NCI-H1694 (cell line): ENCODE measurements at places on chromosomes 3 and 15.

- no peak for DNase-seq
These were observed 40.2 kb downstream of the SUMF1 start for GRCh38 chr3:4426782-4427344.

- DNase-seq: no peak
These were observed 47.1 kb downstream of the STT3B start for GRCh38 chr3:31579828-31580227.

GRCh38 chr3:123314359-123315270, 112.9 kb downstream of the SEC22A start:
- no peak for DNase-seq

GRCh38 chr3:27345959-27346865, 23.0 kb downstream of the NEK10 start:
- no peak for DNase-seq

DNA sequence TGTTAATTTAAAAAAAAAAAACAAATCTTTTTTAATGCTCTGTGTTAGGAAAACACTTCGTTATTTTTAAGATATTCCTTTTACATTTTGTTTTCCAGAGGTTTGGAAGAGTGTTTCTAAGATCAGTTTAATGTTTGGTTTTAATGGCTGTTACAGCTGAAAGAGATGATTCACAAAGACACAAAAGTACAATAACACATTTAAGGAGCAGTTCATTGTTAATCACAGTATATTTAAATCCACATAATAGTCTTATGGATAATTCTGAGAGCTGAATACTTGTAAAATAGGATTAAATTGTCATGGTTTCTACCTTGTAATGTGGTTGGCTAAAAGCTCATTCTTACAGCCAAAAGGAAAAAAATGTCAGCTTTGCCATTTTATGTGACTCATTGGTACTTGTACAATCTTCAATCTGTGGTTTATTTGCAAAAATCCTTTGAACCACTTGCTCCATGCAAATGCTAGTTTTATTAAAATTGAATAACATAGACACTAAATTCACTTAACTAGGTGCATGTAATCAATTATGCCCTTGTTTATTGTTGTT, 426.4 kb downstream of the NLGN1 start:
- no peak for DNase-seq

GRCh38 chr3:70111411-70111810, 111.9 kb downstream of the SAMMSON start:
- DNase-seq: no peak

- no peak for DNase-seq
These were observed 29.4 kb downstream of the DLG1 start for GRCh38 chr3:197269024-197269423.

GRCh38 chr3:184134746-184135148, 411 bp upstream of the EIF2B5 start:
- DNase-seq: no peak

DNA sequence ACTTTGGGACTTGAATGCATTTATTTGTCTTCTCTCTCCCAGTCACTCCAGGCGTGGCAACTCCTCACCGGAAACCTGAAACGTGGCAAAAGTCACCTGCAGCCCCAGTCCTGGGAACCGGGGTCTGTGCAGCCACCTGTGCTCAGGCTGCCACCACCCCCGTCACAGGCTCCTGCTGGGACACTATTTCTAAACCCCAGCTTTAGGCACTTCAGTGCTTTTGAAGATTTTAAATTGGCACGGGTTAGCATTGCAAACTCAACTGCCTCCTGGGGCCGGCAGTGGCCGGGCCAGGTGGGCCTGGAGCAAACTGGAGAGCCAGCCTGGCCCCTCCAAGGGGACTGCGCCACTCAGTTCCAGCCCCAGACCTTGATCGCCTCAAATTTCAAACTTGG, 146.7 kb upstream of the IQSEC1 start:
- DNase-seq: no peak

DNA sequence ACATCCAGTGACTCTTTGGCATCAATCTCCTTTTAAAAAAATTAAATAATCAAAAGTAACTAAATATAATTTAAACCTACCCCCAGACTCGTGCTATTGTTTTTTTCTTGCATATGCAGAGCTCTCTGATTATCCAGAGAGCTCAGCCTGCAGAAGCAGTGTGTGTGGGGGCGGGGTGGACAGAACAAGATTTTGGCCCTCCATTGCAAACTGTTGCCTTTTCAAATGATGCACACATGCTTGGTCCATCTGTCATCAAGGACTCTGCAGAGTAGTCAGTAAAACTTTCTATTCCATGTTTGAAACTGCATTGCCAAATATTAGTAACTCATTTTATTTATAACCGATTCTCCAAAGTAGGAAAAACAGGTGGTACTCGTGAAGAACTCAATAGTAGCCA, 28.6 kb upstream of the STXBP5L start:
- DNase-seq: no peak

DNA sequence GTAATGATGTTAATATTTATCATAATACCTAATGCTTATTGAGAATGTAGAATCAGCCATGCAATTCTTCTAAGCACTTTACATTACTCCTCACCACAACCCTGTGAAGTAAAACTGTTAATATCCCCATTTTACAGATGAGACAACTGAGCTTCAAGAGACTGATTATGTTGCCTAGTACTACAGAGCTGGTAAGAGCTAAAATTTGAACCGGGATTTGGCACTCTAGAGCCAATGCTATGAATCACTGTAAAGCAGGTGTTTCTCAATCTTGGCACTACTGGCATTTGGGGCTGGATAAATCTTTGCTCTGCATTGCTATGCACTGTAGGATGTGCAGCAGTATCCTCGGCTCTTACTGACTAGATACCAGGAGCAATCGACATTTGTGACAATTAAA, 367.7 kb downstream of the MAGI1 start:
- no peak for DNase-seq

DNA sequence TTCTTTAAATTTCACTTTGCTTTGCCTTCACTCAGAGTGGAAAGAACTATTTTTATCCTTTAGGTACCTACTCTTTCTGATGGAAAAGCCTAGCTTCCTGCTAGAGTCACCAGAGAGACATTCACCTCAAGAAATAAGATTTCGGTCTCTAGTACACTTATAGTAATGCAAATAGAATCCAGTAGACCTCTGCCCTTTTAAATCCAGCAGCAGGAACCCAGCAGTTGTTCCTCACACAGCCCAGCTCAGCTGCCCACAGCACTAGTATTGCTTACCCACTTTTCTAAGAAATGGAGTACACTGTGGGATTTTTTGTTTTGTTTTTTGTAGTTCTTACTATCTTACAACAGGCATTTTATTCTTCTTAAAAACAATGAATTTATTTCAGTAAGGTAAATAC, 497.0 kb upstream of the CCDC54 start:
- DNase-seq: no peak

GRCh38 chr3:99884484-99884883, 66.8 kb downstream of the CMSS1 start:
- DNase-seq: no peak

GRCh38 chr3:112786881-112787579, 59.6 kb downstream of the CD200R1L start:
- no peak for DNase-seq

DNA sequence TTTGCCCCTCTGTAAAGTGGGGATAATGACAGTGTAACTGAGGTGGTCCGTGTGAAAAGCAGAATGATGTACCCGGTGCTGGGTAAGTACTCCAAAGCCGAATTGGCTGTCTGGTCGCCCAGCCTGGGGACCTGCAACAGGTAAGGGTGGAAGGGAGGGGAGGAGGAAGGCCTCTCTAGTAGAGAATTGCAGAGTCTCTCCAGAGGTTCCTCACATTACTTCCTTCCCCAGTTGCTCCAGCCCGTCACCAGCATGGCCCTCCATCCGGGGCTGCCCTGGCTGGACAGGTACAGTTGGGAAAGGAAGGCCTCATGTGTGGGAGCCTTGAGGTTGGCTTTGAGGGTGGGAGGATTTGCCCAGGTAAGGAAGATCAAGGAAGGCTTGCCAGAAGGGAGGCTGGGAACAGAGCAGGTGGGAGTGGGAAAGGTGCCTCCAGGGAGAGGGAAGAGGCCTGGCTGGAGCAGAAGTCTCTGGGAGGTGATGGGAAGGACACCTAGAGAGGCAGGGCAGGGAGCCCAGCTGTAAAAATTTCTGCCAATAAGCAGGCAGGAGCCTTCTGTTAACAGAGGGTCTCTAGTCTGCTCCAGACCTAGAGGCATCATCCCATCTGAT, 1.7 kb upstream of the PSTPIP1 start:
- no peak for DNase-seq

- DNase-seq: no peak
These were observed 779.0 kb downstream of the SQOR start for GRCh38 chr15:46413799-46414198.

GRCh38 chr3:11847607-11848006, 922 bp upstream of the TAMM41 start:
- no peak for DNase-seq

- DNase-seq: peak; percentile 77
These were observed at the start of gene EIF4G1 for GRCh38 chr3:184314363-184314699. TSS of gene EIF4G1 (plus strand) at chr3:184314606. CDS start at chr3:184315797, 1,191 bp downstream.

DNA sequence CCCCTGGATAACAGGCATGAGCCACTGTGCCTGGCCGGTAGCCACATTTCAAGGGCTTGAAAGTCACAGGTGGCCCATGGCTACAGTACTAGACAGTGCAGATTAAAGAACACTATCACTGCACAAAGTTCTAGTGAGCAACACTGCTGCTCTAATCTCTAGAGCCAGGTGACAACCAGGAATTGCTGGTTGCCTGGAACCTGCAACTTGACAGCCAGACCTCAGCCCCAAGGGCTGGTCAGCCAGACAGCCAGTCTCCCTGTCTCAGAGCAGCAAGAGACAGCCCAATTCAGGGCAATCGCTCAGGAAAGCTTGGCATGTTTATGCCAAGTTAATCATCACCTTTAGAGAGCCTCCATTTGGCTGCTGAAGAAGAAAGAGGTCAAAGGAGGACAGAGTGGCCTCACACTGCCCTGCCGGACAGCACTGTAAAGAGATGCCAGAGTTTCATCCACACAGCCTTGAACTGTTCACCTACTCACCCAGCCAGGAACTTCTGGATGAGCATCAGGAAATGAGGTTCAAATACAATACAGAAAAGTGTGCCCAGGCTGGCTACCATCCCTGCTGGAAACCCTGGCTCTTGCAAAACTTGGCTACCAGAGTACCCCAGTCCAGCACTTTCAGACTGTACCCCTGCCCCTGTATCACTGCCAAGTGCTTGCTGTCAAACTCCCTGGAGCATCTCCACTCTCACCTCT, 6.0 kb downstream of the CCDC12 start:
- no peak for DNase-seq

DNA sequence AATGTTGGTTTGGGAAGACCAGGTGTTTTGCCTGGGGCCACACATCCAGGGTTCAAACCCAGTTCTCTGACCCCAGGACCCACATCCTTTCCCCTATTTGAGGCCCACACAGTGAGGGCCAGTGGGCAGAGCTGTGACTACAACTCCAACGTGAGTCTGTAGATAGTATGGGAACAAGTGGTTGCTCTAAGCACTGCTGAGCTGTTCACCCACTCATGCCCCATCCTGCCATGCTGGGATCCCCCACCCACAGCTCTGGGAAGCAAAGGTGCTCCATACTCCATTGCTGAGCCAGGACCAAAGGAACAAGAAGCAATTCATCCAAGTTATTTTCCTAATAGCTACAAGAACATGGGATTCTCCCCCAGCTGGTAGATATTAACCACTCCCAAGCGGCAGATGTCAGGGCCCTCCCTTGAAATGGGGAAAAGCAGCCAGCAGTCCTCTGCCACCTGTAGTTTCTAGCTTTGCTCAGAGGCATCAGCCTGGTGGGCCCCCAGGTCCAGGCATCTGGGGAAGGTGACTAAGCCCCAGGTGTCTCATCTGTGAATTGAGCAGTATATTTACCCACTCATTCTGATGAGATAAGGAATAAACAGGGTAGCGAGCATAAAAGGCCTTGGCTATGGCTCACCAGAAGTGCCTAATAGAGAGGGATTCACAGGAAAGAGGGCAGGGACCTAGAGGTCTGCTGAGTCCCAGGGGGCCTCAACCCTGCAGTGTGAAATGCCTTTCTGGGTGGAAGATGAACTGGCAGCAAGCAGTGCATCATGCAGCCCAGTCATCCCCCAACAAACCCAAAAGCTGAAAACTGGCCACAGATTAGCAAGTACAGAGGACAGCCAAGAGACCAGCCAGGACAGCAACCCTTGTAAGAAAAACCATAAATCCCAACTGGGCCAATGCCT, 33.4 kb downstream of the POC1A start:
- no peak for DNase-seq

DNA sequence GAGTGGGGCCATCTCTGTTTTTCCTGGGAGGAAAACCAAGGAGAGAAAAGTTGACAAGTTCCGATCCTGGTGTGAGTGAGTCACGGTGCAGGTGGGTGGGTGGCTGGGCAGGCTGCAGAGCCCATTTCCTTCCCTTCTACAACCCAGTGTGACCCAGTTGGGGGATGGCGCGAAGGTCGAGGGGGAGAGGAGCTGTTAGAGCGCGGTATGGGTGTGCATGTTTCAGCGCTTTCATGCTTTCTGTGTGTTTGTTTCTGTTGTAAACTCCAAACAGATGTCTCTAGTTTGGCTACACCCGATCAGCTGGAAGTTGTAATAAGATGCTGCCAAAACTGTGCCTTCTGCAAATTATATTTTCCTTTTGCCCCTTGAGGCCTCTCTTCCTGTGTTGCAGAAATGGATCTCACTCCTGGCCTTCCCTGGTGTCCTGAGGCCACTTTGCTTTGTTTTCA, 3.8 kb downstream of the FAM43A start:
- peak; percentile 73 for DNase-seq

DNA sequence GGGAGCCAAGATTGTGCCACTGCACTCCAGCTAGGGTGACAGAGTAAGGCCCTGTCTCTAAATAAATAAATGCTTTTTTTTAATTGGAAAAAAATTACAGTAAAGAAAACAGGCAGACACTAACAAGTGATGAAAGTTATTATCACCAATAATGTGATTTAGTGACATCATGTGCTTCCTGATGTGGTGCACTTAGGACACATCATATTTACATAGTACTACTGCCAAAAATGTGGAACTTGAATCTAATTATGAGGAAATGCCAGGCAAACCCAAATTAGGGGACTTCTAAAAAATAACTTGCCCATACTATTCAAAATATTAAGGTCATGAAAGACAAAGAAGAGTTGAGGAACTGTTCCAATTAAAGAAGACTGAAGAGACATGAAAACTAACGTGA, 30.8 kb downstream of the MAP4 start:
- DNase-seq: no peak

- no peak for DNase-seq
These were observed 1.5 kb upstream of the ARHGAP31 start for GRCh38 chr3:119292666-119293065.

- no peak for DNase-seq
These were observed 32.8 kb downstream of the POC1A start for GRCh38 chr3:52121464-52121805.

DNA sequence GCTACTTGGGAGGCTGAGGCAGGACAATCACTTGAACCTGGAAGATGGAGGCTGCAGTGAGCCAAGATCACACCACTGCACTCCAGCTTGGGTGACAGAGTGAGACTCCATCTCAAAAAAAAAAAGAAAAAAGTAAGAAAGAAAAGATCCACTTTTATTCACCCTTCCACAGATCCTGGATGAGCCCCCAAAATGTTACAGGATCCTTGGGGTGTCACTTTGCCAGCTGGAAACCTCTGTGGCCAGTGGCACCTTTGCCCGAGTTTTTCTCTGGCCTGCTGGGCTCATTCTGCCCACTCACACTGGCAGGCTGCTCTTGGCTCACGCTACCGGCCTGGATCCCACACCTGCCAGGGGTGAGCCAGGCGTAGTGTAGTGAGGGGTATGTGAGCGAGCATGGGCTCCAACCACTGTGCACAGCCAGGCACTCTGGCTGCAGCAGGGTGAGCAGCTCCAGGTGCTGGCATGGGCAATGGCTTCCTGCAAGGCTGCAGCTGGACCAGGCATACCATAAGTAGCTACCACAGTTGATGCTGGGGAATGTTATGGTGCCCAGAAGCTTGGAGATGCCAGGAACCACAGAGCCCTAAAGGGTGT, 57.8 kb upstream of the C15orf39 start:
- DNase-seq: no peak
